ENCODE measurements at places on chromosomes 1 and 21. TPM values are rescaled to one million over a fixed set of nuclear protein-coding genes. Genes with fewer than 3 reads are reported as not detected.

GRCh38 chr1:170929835-170930554 lies 5.3 kb upstream of the MROH9 start:
- DNase-seq: peak; percentile 30

DNA sequence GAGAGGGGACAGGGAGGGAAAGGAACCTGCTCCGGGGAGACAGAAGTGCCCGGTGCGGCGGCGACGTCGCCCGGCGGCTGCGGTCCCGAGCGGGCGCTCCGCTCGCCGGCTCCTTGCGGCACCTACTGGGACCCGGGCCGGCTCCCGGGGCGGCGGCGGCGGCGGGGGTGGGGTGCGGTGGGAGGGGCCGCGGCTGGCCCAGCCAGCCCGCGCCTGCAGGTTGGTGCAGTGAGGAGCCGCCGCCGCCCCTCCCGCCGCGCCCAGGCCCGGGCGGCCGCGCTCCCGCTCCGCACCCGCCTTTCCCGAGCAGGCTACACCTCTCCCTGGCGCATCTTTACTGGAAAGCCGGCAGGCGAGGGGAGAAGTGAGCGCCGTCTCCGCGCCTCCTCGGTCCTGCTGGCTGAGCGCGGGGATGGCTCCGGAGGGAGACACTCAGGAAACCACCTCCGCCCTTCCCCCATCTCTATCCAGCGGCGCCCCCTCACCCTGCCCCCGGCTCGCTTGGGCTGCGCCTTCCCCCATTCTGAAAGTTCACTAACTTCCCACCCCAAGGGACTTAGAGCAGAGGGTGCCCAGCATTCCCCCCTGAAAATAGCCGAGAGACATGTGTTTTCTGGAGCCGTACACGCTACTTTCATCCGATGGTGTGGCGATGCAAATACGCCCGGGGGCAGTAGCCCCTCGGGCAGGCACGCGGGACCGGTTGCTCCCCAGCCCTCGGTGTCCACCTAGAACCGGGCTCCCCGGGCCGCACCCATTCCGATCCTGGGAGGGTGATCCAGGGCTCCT lies at the start of gene PLD5:
Gene PLD5 (minus strand): TSS at position 127 of the 789 bp plus-strand sequence.
- no peak for DNase-seq

Gene SPRR1B
- not detected for total RNA-seq

- no peak for DNase-seq
Measured at GRCh38 chr1:156320560-156320959, 17.5 kb downstream of the CCT3 start.

Gene FCRL5
- 1.6 TPM for total RNA-seq

- DNase-seq: no peak
Measured at GRCh38 chr1:39959651-39960333, 4.8 kb downstream of the MFSD2A start.

- no peak for DNase-seq
Measured at GRCh38 chr1:214983126-214983869, 99.2 kb upstream of the KCNK2 start.

Gene KCNJ6
- not detected for total RNA-seq

Gene SEMA6C
- 2.9 TPM for total RNA-seq

Gene HMGN1
- total RNA-seq: 127 TPM

GRCh38 chr1:232344791-232345399 lies 285.0 kb downstream of the SIPA1L2 start:
- no peak for DNase-seq

Gene NUDT4B
- total RNA-seq: 47.5 TPM

DNA sequence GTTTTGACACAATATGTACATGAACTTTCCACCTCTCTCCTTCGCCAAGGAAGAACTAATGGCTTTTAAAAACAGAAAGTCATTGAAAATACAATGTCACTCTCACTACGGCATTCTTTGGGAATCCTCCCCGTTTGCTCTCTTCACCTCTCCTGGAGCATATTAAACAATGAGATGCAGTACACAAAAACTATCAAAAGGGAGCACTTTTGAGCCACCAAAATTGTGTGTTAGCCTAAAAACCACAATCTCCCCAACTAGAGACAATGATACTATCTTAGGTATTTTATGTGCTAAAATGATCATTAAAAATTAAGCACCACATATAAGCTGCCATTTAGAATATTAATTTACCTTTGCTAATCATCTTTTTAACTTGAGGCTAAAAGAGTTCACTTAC lies 425.5 kb downstream of the KCTD3 start:
- DNase-seq: no peak

Gene BEND5
- total RNA-seq: 7.3 TPM

Gene VWA1
- 13.0 TPM for total RNA-seq

DNA sequence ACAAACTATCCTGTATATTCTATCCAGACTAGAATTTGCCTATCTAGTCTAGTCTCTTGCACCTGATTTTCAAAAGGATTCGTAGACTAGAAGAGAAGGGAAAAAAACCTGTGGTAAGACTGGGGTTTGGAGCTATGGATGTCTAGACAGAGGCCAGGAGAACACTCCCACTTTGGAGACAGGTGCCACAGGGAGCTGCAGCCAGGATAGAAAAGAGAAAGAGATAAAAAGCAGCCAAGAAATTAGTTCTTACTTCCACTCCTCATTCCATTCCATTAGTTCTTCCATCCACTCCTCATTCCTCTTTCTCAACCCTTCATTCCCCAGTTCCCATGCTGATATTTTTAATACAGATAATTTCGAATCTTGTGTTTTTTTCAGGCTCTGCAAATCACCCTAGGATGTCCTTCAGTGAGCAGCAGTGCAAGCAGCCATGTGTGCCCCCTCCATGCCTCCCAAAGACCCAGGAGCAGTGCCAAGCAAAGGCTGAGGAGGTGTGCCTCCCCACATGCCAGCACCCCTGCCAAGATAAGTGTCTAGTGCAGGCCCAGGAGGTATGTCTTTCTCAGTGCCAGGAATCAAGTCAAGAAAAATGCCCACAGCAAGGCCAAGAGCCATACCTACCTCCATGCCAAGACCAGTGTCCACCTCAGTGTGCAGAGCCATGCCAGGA lies 496 bp downstream of the PRR9 start:
- no peak for DNase-seq

GRCh38 chr1:214050513-214051401 lies 63.0 kb downstream of the PROX1 start:
- no peak for DNase-seq

DNA sequence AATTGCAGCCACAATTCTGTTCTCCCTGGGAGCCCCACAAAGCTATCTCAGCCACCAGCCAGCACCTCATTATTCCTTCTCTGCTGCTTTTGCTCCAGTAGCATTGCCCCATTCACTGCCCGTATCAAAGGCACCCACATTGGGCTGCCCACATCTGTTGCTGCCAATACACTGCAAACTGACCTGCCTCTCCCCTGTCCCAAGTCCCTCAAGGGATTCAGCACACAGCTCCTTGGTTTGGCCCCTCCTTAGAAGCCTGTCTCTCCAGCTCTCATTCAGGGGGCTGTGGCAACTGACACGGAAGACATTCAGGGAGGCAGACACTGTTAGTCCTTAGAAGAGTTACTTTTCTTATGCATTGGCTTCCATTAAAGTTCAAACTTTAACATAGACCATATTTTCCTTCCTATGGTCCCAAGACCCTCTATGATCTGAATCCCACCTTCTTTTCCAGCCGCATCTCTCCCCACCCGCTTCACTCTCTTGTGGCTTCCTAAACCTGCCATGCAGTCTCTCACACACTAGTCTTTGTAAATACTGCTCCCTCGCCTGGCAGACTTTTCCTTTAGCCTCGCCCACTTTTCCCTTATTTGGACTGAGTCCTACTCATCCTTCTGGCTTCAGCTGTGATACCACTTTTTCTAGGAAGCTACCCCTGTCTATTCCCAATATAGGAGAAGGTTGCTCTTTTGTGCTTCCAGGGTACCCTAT lies 19.3 kb upstream of the KLHDC8A start:
- DNase-seq: no peak

GRCh38 chr21:43817157-43818086 lies 28.0 kb downstream of the RRP1 start:
- no peak for DNase-seq

Gene PPIH
- total RNA-seq: 21.6 TPM

GRCh38 chr1:30805304-30806003 lies 47.9 kb upstream of the LAPTM5 start:
- no peak for DNase-seq

- no peak for DNase-seq
Measured at GRCh38 chr1:167904652-167905130, 9.2 kb downstream of the ADCY10 start.

DNA sequence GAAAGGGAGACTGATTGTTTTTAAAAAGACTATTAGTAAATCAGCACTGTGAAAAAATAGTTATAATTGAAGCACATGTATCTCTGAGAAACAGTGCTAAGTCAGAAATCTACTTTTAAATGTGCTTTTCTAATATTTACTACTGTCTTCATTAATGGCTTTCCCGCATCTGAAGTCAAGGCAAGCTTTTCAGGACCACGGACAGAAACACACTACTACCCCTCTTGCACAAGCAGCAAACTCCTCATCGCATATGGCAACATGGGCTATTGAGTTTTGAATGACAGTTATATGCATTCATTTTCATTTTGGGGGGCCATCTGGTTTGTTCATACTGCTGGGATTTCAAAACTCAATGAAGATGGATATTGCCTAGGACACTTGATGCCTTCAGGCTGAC lies 433.4 kb upstream of the CAMK1G start:
- no peak for DNase-seq

GRCh38 chr1:14253676-14254075 lies 344.8 kb upstream of the KAZN start:
- DNase-seq: no peak

- no peak for DNase-seq
Measured at GRCh38 chr1:81559662-81560350, 240.9 kb upstream of the ADGRL2 start.

Gene HES2
- 3.4 TPM for total RNA-seq

DNA sequence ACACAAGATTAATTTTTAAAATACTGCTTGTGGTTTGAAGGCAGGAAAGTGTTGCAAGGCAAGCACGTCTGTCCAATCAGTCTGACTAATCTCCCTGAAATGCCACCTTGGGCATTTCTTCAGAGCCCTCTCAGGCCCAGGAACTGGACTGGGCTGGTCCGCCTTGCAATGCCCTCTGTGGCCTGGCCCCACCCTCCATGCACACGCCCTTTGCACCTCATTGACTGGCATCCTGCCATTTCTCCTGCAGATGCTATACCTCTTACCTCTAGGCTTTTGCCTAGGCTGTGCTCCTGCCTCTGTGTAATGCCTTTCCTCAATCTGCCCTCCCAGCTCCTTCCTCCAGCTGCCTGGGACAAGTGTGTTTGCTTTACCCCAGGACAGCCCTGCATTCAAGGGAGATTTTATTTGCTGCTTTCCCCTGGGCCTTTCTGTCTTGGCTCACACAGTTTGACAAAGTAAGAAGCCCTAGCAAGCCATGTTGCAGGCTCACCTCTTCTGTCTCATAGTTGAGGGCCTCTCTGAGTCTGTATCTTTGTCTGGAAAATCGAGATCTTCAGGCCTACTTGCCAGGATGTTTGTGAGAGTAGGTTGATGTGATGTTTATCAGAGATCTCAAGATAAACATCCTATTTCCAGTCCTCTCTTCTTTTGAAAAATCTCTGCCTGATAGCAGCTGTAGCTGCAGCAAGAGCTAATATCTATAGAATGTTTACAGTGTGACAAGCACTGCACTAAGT lies 149.2 kb upstream of the JUN start:
- DNase-seq: peak; percentile 57

GRCh38 chr1:224671076-224671475 lies 55.0 kb downstream of the CNIH3 start:
- no peak for DNase-seq

GRCh38 chr1:89260566-89261255 lies 11.9 kb downstream of the GBP5 start:
- no peak for DNase-seq

DNA sequence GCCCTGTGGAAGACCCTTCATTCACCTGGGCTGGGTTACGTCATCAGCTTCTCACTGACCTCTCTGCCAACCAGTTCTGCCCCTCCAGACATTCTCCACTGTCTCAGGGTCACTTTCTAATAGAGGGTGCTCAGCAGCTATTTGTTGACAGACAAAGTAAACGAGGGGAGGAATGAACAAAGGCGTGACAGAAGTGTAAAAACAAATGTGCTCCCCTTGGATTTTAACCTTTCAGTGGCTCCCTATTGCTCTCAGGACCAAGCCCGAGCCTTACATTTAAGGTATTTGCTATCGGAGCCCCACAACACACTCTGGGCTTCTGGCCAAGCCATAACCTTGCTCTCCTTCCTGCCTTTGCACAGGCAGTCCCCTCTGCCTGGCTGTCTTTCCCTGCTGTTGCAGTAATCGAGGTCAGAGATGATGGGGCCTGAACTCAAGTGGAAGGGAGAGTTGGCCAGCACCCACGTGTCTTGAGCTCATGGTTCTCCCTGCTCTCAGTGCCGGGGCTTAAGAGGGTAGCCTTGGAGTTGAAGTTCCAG lies 9.3 kb upstream of the MARCKSL1 start:
- no peak for DNase-seq

GRCh38 chr1:244035358-244035757 lies 15.7 kb upstream of the ZBTB18 start:
- DNase-seq: no peak

Gene PADI2
- total RNA-seq: 9.2 TPM

GRCh38 chr1:168585191-168585590 lies 8.8 kb downstream of the XCL1 start:
- DNase-seq: no peak

Gene TPTE
- not detected for total RNA-seq

Gene PALMD
- 96.7 TPM for total RNA-seq

Gene SLAMF9
- total RNA-seq: not detected

Gene FAM72A
- total RNA-seq: not detected

Gene C4BPA
- 7.5 TPM for total RNA-seq

Gene PDC
- not detected for total RNA-seq

Measured in breast epithelium (tissue), 4 donors.